ENCODE measurements at places on chromosomes 2 and 18.

DNA sequence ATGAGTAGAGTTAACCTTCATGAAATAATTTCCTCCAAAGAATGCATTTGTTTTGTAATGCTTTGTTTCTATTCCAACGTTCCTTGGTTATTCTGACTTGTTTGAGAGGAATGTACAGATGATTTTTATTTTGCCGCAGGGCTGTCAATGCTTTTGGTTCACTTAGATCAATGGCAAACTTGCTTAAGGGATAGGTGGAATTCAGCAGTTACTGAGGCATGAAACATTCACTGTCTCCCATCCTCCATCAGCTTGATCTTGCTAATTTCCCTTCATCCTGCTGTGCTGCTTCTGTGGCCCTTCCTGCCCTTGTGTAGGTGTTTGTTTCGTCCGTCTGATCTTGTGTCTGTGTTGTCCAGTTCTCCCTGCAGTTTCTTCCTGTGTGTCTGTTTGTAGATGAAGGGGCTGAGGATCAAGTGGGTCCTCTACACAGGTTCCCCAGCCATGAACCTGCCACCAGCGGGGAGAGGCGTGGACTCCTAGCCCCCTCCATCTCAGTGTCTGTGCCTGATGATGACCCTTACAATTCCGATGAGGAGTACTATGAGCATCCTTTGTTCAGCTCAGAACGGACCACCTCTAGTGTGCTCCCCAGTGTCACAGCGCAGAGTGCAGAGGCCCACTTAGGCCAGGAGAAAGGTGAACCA, 84.2 kb upstream of the UNC80 start:
- DNase-seq = no peak

DNA sequence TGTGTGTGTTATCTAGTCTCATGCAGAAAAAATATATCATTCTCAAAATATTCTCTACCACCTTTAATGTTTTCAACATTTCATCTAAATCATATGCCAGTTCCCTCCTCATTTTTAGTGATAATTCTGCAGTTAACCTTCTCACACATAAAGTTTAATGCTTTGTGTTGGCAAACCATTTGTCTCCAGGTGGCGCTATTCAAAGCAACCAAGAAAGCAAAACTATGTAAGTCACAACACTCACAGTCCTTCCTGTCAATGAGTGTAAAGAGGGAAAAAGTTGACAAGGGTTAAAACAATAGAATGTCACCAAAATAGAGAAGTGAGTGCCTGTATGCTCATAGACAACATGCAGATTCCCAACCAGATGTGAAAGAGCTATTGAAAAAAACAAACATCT, 961.6 kb upstream of the LRRTM1 start:
- DNase-seq = no peak

GRCh38 chr2:194104687-194105086, 1552.3 kb upstream of the SLC39A10 start:
- DNase-seq = no peak

- no peak for DNase-seq
These were observed 53.5 kb downstream of the RASGRP3 start for GRCh38 chr2:33529771-33530481.

DNA sequence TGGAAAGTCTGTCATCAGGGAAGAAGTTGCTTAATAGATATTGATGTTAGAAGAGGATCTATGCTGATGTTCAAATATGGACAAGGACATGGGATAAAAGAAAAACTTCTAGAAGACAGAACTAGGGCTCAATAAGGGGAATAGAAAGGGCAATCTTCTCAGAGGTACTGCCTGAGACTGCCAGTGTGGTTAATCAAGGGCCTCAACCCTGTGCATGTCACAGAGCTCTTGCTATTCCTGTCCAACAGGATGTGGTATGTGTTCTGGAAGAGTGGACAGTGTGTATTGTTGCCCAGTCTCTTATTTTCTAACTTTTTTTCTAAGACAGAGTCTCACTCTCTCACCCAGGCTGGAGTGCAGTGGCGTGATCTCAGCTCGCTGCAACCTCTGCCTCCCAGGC, 27.8 kb upstream of the RNF125 start:
- no peak for DNase-seq

GRCh38 chr2:185147361-185147760, 549.0 kb downstream of the ZNF804A start:
- DNase-seq = no peak

DNA sequence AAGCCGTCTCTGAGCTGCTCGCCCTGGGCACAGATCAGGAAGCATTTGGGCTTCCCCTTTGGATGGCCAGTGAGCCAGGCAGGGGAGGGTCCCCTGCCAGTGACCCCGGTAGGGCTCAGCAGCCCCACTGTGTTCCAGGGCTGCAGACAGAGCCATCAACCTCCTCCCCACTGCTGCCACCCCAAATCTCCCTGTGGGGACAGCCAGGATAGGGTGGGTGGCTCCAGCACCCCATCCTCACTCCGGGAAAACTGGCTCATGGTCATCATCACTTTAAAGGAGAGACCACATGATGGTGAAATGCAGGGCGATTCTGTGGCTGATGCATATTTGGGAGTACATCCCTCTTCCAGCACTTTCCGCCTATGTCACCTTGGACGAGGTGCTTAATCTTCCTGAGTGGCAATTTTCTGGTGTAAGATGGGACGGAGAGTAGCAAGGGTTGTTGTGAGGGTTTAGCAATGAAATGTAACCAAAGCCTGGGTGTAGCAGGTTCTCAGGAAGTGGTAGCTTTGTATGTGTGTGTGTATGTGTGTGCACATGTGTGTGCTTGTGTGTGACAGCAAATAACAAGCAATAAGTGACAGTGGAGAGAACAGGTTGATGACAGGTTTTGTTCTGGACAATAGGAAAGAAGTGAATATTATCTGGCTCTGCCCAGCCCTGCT, 61.8 kb downstream of the ACAA2 start:
- peak; percentile 84 for DNase-seq

- DNase-seq = no peak
These were observed 94.1 kb upstream of the BOD1L2 start for GRCh38 chr18:57052759-57053158.

GRCh38 chr18:13120983-13121441, 97.5 kb upstream of the LDLRAD4 start:
- no peak for DNase-seq

- no peak for DNase-seq
These were observed 1.2 kb downstream of the SERPINB5 start for GRCh38 chr18:63477968-63478367.

- DNase-seq = no peak
These were observed 136.5 kb upstream of the HS6ST1 start for GRCh38 chr2:128454980-128455720.

DNA sequence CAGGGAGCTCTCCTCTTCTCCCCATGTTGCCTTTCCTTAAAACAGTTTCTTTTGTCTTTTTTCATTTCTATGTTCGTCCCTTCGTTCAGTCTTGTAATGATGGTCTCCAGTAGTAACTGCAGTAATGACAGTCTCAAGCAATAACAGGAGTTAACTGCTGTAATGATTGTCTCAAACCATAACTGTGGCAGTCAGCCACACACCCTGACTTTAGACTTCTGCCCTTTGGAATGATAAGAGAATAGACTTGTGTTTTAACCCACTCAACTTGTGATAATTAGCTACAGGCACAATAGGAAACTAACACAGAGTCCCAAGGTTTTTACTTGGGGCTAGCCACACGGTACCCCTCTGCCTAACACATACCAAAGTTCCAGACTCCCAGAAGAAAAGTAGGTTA, 12.1 kb downstream of the TMEM131 start:
- DNase-seq = no peak

- no peak for DNase-seq
These were observed 380.6 kb downstream of the TGIF1 start for GRCh38 chr18:3830604-3831003.

DNA sequence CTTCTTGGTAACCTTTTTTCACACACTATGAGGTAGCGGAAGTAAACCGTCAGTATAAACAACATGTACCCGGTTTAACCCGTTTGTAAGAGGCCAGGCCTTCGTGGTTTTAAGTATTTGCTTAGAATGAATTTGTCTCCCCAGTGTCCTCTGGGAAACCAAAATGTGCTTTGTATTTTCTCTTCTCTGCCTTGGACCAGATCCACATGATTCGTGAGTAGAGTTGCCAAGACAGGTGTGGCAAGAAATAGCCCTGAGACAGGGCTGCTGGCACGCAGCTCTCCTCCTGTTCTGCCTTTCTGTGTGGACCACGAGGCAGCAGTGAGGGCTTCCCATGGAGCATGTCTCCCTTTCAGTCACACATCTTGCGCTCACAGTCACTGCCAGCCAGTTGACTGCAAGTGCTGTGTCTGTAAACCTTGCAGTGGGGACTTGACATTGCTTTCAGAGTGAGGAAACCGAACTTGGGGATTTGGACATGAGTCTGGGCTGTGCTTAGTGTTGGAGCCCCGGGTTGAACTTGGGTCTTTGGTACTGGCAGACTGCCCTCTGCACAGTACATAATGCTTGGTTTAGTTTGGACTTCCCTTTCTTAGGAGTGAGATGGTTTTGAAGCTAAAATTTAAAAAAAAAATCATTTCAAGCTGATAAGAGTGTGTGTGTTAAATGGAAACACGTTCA, 19.1 kb downstream of the BCL2L11 start:
- no peak for DNase-seq

DNA sequence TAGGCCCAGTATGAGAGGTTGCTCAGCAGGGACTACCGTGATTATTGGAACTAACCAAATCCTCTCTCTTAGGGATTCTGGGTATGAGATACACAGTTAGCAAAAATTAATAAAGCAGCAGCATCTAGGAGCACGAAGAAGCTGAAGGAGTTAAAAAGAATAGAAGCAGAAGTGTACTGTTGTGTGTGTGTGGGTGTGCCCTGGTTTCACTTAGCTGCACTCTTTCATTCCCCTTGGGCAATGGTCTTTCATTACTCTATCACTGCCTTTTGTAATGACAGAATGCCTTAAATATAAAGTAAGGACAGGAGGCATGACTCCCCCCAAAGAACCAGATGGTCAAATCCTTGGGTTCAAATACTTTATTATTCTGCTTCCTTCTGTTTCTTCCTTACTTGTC, 115.9 kb upstream of the CD302 start:
- no peak for DNase-seq

DNA sequence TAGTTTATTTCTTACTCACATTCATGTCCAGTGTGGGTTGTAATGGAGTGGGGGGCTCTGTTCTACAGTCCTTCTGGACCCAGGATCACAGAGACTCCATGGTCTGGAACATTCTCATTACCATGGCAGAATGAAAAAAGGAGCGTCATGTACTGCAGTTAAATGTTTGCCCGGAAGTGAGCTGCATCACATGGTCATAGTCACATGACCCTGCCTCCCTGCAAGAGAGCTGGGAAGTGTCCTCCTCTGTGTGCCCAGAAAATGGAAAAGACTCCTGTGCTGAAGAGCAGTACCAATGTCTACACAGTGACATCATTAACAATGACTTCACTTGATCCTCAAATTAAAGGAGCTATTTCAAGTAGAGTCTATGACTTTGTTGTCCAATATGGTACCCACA, 74.0 kb upstream of the ZBTB14 start:
- no peak for DNase-seq

GRCh38 chr2:159227467-159227866, 59.0 kb downstream of the WDSUB1 start:
- peak; percentile 36 for DNase-seq

GRCh38 chr2:196558497-196558896, 81.0 kb upstream of the CCDC150 start:
- DNase-seq = no peak

DNA sequence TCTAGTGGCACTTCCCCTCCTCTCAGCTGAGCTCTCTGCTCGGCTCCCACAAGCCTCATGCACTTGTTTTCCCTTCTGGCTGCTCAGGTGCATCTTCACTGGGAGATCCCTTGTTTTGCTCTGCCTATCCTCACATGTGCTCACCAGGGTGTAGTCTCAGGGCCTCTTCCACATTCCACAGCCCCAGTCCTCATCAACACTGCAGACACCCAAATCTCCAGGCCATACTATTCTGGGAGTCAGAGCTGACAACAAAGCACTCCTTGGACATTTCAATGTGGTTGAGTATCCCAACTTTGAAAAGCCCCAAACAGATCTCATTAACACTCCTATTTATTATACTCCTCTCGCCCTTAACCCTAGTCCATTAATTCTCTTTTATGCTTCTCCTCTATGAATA, 71.3 kb downstream of the CCDC93 start:
- no peak for DNase-seq

GRCh38 chr2:220006152-220006621, 378.8 kb downstream of the SLC4A3 start:
- DNase-seq = no peak

- DNase-seq = no peak
These were observed 46.4 kb downstream of the HEATR5B start for GRCh38 chr2:37037771-37038170.

GRCh38 chr2:156401861-156402260, 34.3 kb upstream of the GPD2 start:
- DNase-seq = no peak

DNA sequence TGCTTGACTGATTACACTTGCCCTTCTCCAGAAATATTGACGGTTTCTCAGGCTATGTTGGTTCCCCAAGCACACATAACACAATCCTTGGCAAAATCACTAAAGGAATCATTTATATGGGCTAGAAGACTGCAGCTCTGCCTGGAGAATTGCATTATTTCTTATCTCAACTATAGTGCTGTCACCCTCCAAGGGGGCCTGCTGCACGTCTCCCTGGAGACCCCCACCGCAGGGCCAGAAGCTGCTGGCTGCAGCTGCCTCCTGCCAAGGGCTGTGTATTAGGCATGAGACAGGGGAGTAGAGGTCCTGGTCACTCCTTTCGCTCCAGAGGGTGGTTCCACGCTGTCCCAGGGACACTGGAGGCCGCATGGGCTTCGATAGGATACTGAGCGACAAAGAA, 76.6 kb downstream of the LRRC30 start:
- no peak for DNase-seq

DNA sequence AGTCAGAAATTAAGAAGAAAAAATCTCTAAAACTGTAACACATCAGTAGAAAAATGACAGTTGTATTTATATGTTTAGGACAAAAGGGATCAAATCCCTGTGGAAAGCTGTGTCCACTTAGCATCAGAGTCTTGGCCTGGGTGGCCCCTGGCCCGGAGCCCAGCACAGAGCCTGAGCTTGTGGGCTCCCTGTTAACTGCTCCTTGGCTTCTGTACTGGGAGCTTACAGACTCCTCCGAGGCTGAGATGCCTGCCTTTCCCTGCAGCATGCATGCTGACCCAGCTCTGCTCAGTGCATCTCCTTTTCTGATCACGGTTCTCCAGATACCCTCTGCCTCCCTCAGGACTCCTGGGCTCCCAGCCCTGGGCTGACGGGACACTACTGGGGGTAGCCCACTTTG, 98.1 kb downstream of the DCDC2C start:
- DNase-seq = no peak

DNA sequence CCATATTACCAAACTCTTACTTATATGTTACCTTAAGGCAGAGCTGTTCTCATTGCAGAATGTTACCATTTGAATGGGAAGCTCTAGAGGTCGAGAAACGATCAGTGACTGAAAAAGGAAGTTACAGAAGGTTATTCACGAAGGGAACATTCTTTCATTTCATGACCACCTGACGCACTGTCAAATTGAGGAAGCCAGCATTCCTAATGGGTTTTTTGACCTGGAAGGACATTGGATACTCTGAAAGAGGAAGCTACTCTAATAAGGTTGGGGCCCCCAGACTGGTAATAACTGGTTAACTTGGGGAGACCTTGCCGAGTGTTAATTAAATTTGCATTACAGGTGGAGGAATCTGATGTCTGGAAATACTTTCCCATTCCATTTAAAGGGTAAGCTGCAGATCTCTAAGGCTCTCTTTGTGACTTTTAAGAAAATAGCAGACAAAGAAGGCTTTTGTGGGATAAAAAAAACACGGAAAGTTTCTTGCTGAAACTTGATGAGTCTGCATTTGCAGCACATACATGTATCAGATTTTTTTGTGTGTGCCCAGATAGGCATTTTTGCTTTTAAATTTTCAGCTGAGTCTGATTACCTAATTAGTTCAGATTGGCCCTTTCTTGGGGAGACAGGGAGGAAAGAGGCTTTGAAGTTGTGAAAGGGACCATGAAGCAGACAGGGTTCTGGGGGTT, 137.1 kb downstream of the LTBP1 start:
- DNase-seq = no peak

Measured in CD4-positive, alpha-beta T cell treated with Interleukin-17A for 1 hour (primary cell).